ENCODE measurements at places on chromosomes 4 and X. TPM values are rescaled to one million over a fixed set of nuclear protein-coding genes. Genes with fewer than 3 reads are reported as not detected.

DNA sequence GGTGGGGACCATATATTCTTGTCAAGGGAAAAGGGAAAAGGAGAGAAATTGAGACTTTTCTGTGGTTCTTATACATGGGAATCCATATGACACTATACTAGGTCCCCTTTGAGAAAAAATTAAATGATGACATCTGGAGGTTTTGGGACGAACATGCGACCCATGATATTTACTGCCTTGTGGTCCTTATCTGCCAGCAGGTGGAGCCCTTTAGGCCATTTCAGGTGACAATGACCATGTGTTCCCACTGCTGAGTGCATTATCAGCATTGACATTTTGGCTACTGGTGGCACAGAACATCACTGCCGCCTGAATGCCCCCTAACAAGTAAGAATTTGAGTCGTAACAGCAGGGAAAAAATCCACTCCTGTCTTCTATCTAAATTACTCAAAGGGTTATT, 843.4 kb downstream of the FSTL5 start:
- no peak for DNase-seq

- DNase-seq = no peak
These were observed 107.7 kb upstream of the ADRA2C start for GRCh38 chr4:3658530-3658913.

GRCh38 chrX:148611993-148612392, 111.6 kb downstream of the AFF2 start:
- no peak for DNase-seq

DNA sequence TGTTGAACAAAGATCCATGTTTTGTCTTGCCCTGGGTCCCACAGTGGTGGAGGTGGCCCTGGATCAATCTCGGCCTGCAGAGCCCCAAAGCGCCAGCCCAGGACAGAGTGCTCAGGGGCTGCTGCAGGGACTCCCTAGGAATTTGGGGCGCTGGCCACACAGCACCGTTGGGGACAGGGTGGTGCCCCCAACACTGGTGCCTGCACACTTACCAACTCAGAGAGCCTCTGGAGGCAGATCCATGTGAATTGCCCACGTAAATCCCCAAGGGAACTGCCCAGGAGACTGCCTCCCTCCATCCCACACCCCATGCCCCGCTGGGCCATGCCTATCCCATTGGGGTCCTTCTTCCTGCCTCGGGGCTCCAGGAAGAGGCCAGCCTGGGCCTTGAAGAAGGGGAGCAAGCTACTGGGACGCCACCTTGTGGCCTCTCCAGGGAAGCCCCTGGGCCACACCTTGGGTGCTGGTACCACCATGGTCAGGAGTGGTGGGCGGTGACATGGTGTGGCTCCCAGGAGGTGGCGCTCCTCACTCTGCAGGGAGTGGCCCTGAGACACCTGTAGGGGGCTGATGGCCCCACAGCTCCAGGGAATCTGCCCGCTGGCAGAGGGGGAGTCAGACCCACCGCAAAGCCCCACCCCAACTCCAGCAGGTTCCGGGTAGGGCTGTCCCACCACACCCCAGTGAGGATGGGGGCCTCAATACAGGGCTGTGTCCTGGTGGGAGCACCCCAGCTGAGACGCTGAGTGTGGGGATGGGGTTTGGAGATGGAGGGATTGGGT, 22.8 kb downstream of the CFAP99 start:
- DNase-seq = peak; percentile 91

DNA sequence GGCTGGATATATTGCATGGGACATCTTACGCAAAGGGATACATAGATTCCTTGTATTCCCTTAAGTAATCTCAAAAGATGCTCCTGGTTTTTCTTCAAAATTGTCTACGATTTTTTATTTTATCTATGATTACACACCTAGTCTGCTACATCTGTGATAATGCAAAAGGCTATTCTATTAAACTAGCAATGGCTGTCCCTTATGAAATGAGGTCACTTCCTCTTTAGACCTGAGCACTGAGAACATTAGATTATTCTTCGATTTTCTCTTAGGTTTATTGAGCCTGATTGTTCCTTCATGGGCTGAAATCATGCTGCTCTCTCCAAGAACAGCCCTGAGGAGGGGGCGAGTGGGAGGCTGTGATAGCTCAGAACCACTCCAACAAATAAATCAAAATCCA, 126.8 kb upstream of the ENPP6 start:
- no peak for DNase-seq

- no peak for DNase-seq
These were observed 208.1 kb downstream of the BMPR1B start for GRCh38 chr4:94965852-94966251.

SLC9A7 gene
- 43.8 TPM for total RNA-seq

- DNase-seq = peak; percentile 89
These were observed at the start of gene MAPK10 for GRCh38 chr4:86359944-86360478. TSS of gene MAPK10 (minus strand) at chr4:86360053.

DNA sequence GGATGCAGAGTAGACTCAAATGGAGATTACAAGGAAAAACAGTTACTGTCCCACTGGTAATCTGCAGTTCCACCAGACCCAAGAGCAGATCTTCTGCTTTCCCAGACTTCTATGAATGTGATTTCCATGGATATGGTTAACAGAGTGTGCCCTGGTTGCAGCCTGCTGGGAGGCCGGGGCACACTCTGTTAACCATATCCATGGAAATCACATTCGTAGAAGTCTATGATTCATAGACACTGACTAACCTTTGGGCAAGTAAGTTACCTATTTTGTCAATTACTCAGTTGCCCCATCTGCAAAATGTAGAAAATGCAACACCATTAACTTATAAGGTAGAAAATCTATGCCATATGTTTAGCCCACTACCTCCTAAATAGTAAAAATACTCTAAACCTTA, 443.1 kb upstream of the PITX2 start:
- DNase-seq = no peak

Data from activated CD4-positive, alpha-beta T cell treated with anti-CD3 and anti-CD28 coated beads, Interleukin-2, amount 10 ng/mL, durations not matched to agents 24 days and 14 days (primary cell).